ENCODE measurements at places on chromosomes 16 and 17. TPM values are rescaled to one million over a fixed set of nuclear protein-coding genes. Genes with fewer than 3 reads are reported as not detected.
A peak's percentile ranks its signal among the peaks of the same experiment; 100 is the strongest.

Gene FGF11
- total RNA-seq = 25.7 TPM

Gene EPX
- total RNA-seq = 1.2 TPM

DNA sequence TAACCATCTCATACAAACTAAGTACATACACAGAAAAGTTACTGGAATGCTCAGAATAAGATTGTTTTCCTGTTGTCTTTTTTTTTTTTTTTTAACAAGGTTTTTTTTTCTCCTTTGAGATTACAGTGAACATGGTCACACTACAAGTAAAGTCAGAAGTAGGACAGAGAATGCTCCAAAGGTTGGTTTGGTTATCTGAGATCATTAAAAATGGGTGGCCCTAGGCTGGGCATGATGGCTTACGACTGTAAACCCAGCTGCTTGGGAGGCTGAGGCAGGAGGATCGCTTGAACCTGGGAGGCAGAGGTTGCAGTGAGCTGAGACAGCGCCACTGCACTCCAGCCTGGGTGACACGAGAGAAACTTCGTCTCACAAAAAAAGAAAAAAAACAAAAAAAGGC lies 6.9 kb upstream of the ST6GALNAC1 start:
- no peak overlapping the region for H3K4me3 ChIP-seq
- H3K4me1 ChIP-seq = no peaks in the 10 kb centered on the region
- no peaks in the 10 kb centered on the region for H3K27me3 ChIP-seq
- no peak overlapping the region for H3K27ac ChIP-seq
- no peaks in the 10 kb centered on the region for H3K36me3 ChIP-seq
- DNase-seq = no peak

DNA sequence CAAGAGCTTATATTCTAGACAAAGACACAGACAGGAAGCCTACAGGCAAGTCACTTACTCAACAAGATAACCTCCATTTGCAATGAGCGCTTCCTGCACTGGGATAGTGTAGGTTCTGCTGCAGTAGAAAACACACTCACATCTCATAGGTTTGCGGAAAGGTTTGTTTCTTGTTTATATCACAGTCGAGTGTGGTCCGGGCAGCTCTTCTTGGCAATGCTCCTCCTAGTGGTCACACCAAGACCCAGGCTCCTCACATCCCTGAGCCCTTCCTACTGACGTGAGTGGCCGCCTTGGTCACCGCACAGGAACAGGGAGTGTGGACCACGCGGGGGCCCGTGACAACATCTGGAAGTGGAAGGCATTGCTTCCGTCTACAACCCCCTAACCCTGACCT lies 48.0 kb upstream of the RBFOX3 start:
- no peak overlapping the region for H3K4me3 ChIP-seq
- DNase-seq = no peak
- peaks cover 3% of the 10 kb centered on the region for H3K4me1 ChIP-seq
- H3K36me3 ChIP-seq = no peaks in the 10 kb centered on the region

DNA sequence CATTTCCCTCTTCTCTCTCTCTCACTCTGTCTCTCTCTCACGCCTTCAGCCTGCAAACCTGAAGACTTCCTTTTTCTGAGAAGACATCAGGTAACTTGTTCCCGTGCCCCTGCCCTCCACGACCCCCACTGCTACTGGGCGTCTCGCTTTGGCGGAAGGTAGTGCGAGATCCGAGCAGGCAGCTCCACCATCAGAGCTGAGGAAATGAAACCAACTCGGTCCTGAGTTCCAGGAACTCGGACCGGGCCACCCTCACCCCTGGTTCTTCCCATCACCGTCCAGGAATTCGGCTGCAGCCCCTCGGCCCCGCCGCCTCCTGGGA lies 585 bp downstream of the MLKL start:
- H3K27me3 ChIP-seq = peaks cover 17% of the 10 kb centered on the region
- no peak overlapping the region for H3K27ac ChIP-seq
- H3K4me3 ChIP-seq = peak overlapping the region; percentile 53
- H3K4me1 ChIP-seq = peaks cover 17% of the 10 kb centered on the region

GRCh38 chr17:15377616-15378015 lies 36.2 kb upstream of the TEKT3 start:
- H3K4me1 ChIP-seq = no peaks in the 10 kb centered on the region
- DNase-seq = no peak
- no peak overlapping the region for H3K4me3 ChIP-seq

GRCh38 chr16:70348991-70349390 lies 2.3 kb downstream of the DDX19A start:
- peaks cover 31% of the 10 kb centered on the region for H3K36me3 ChIP-seq
- no peak overlapping the region for H3K27ac ChIP-seq
- peaks cover 18% of the 10 kb centered on the region for H3K4me1 ChIP-seq

- no peak overlapping the region for H3K4me3 ChIP-seq
- no peak for DNase-seq
- no peak overlapping the region for H3K27ac ChIP-seq
- H3K4me1 ChIP-seq = peaks cover 43% of the 10 kb centered on the region
Measured at GRCh38 chr16:67672306-67672705, 5.7 kb downstream of the C16orf86 start.

GRCh38 chr16:69942099-69942491 lies 9.0 kb upstream of the CLEC18A start:
- peaks cover 6% of the 10 kb centered on the region for H3K4me1 ChIP-seq
- H3K27me3 ChIP-seq = no peaks in the 10 kb centered on the region
- H3K36me3 ChIP-seq = peaks cover 49% of the 10 kb centered on the region
- DNase-seq = no peak
- H3K27ac ChIP-seq = no peak overlapping the region
- H3K4me3 ChIP-seq = no peak overlapping the region

- H3K36me3 ChIP-seq = no peaks in the 10 kb centered on the region
- no peak for DNase-seq
- H3K27me3 ChIP-seq = no peaks in the 10 kb centered on the region
- H3K4me3 ChIP-seq = no peak overlapping the region
Measured at GRCh38 chr17:13158494-13159240, 140.8 kb upstream of the ELAC2 start.

GRCh38 chr17:34644941-34645550 lies 65.7 kb downstream of the TMEM132E start:
- DNase-seq = no peak
- H3K27me3 ChIP-seq = no peaks in the 10 kb centered on the region
- no peak overlapping the region for H3K27ac ChIP-seq
- H3K4me3 ChIP-seq = no peak overlapping the region
- H3K4me1 ChIP-seq = peaks cover 23% of the 10 kb centered on the region

- H3K36me3 ChIP-seq = no peaks in the 10 kb centered on the region
- DNase-seq = peak; percentile 72
- H3K4me1 ChIP-seq = peaks cover 39% of the 10 kb centered on the region
- H3K4me3 ChIP-seq = peak overlapping the region; percentile 24
Measured at GRCh38 chr17:81018044-81018802, 16.7 kb upstream of the BAIAP2 start.

GRCh38 chr16:69848637-69849545 lies 86.8 kb downstream of the WWP2 start:
- peaks cover 27% of the 10 kb centered on the region for H3K4me1 ChIP-seq
- H3K4me3 ChIP-seq = no peak overlapping the region
- H3K27ac ChIP-seq = peak overlapping the region; percentile 81
- no peaks in the 10 kb centered on the region for H3K27me3 ChIP-seq

Measured in spinal cord (tissue), 10 donors.